ENCODE measurements at places on chromosomes 2 and 18. TPM values are rescaled to one million over a fixed set of nuclear protein-coding genes. Genes with fewer than 3 reads are reported as not detected.

The TRIM43 gene
- not detected for total RNA-seq

The PRSS56 gene
- total RNA-seq, result not detected

The UGT1A5 gene
- total RNA-seq, result not detected

The ACTR1B gene
- 59.2 TPM for total RNA-seq

The ATP9B gene
- total RNA-seq, result 17.7 TPM

The SAG gene
- 0.69 TPM for total RNA-seq

The RGPD3 gene
- total RNA-seq, result 0.21 TPM

The ST6GAL2 gene
- total RNA-seq, result not detected

The SLC5A7 gene
- total RNA-seq, result not detected

The IL36A gene
- total RNA-seq, result not detected

The ZNF2 gene
- 3.5 TPM for total RNA-seq

The DPP4 gene
- 7.0 TPM for total RNA-seq

The ZC3H15 gene
- 72.4 TPM for total RNA-seq

The RRM2 gene
- 231 TPM for total RNA-seq

The DIPK1C gene
- not detected for total RNA-seq

The PDCL3 gene
- 28.6 TPM for total RNA-seq

The PXDN gene
- 0.58 TPM for total RNA-seq

The VIT gene
- total RNA-seq, result not detected

The ALPP gene
- not detected for total RNA-seq

The LONRF2 gene
- 0.03 TPM for total RNA-seq

The TEKT4 gene
- 0.13 TPM for total RNA-seq

The PFN4 gene
- 1.4 TPM for total RNA-seq

The TSPYL6 gene
- not detected for total RNA-seq

The CD8B2 gene
- not detected for total RNA-seq

The SPDYA gene
- total RNA-seq, result 0.58 TPM

The ABCB11 gene
- total RNA-seq, result not detected

The TMEM169 gene
- 2.7 TPM for total RNA-seq

The RAB6C gene
- total RNA-seq, result not detected

The SEC11C gene
- 124 TPM for total RNA-seq

The GMCL1 gene
- total RNA-seq, result 13.4 TPM

The CFAP65 gene
- not detected for total RNA-seq

The SLC38A11 gene
- total RNA-seq, result not detected

The GLB1L gene
- 4.5 TPM for total RNA-seq

The TUBA4B gene
- total RNA-seq, result not detected

The LAMA3 gene
- 4.5 TPM for total RNA-seq

The FAM210A gene
- total RNA-seq, result 20.0 TPM

The TMEM182 gene
- total RNA-seq, result 3.7 TPM

The CSRNP3 gene
- 0.21 TPM for total RNA-seq

The RAB27B gene
- not detected for total RNA-seq

The GPD2 gene
- total RNA-seq, result 45.1 TPM

The RUFY4 gene
- 2.7 TPM for total RNA-seq

The CHRNG gene
- total RNA-seq, result not detected
